ENCODE measurements at places on chromosomes 2 and 18.

DNA sequence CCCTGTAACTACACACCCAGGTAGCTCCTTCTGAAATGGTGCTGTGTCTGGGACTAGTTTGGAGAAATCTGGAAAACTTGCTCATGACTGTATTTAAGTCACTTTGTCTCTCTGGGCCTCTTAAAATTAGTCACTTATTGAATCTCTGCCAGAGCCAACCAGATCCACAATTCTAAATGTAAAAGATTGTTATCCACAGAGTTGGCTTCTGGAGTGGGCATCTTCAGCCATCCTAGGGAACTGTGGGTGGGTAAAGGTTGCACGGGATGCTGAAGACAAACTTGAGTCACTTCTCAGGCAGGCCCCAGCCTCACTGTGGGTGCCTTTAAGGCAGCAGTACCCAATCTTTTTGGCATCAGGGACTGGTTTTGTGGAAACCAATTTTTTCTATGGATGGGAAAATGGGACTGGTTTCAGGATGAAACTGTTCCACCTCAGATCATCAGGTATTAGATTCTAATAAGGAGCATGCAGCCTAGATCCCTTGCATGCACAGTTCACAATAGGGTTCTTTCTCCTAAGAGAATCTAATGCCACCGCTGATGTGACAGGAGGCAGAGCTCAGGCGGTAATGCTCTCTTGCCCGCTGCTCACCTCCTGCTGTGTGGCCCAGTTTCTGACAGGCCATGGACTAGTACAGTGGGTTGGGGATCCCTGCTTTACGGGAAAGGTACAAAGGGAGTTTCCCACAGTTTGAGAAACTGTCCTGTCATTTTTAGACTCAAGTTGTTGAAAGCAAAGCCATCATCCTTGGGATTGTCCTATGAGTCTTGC, 98.3 kb upstream of the SPRED2 start:
- DNase-seq: no peak

- no peak for DNase-seq
Observed at GRCh38 chr2:186068139-186068801, 329.7 kb downstream of the FSIP2 start.

DNA sequence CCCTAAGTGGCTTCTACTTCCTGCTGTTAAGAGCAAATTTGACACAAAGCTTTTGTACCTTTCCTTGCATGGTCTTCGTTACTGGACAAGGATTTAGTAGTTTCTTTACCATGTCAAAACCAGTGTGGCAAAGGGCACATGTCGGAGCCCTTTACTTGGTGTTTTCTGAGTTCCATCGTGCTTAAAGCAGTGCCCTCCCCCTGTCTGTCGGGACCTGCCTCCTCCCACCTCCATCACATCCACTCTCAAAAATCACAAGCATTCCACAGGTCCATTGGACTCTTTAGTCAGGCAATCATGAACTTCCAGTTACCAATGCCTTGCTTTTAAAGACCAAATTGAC, 763 bp downstream of the CCDC141 start:
- DNase-seq: peak; percentile 23

GRCh38 chr2:216863946-216864345, 4.1 kb upstream of the TNP1 start:
- DNase-seq: no peak

DNA sequence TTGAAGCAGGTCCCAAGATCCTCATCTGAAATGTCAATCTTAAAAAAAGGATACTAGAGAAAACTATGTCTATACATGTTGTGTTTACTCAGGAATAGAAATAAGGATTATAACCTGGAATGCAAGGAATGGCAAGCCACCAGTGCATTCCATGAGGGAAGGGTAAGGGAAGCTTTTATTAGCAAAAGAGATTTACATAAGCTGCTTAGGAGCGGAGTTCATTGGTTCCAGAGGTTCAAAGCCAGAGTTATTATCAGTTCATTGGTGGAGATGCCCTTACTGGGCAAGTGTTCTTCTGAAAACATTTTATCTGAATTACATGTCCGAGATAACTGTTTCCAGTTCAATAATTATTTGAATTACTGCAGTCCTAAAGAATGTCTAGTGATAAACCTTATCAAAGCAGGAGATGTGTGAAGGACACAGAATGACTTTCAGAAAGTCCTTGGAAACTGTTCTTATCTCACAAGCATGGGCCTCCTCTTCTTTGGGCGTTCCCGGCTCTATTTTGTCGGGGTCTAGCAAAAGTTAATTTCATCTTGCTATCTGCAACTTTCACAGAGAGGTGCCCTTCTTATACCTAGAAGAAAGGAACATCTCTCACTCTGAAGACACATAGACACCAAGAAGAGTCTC, 23.5 kb downstream of the COMMD1 start:
- DNase-seq: no peak

DNA sequence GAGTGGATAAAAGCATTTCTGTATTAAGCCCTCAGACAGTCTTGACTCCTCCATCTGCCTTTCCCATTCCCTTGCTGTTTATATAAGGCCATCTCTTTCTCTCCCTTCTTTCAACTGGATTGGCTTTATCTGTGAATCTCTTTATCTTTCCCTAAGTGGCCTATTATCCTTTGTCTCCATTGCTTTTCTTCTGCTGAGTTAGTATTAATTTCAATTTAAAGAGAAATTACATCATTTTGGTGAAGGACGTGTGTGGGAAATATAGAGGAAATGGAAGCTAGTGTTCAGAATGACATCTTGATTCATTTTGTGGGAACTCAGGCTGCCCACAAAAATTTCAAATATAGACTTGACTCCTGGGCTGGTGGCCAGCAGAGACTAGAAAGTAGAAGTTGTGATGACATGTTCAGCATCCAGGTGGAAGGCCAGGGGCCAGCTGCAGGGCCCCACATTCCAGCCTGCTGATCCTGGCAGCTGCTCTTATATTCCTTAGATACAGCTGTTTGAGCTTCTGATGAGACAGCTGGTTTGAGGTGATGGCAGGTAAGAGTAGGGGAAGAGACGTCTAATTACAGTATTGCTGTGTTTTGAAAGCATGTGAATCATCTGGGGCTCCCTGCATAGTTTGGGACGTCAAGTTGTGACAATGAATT, 52.3 kb downstream of the DIS3L2 start:
- DNase-seq: no peak

DNA sequence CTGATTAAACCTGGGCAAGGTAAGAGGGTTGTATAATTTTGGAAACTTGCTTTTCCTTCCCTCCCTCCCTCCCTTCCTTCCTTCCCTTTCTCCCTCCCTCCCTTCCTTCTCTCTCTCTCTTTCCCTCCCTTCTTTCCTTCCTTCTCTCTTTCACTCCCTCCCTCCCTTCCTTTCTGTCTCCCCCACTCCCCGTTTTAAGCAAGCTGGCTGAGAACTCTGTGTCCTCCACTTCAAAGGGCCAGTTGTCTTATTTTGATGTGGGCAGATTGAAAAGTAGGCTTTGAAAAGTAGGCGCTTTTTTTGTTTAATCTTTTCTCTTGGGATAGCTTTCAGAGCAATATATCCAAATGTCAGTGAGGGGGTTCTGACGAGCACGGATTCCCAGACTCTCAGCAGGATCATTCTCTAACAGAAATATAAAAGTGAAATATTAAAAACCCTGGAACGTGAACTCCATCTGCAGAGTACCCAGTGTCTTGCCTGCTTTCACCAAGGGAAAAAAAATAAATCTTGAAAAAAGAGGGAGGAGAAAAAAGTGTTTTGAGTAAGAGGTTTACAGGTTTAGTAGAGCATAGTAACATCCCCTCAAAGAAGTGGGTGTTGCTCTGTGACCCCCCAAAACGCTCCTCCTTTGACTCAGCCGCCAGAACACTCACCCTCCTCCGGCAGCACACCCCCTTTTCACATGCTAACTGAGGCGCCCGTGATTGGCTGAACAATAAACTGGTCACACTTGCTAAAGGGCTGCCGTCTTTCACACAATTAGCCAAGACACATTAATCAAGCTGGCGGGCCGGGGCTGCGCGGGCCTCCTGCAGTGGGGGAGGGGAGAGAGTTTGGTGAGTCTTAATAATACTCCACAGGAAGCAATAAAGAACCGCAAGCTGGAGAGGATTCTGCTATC, 52.2 kb downstream of the CDK15 start:
- DNase-seq: peak; percentile 13

All from CD4-positive, alpha-beta T cell treated with Interleukin-6 for 4 hours (primary cell).